Thymus (tissue), 14 donors: ENCODE measurements at places on chromosomes 5 and 9. TPM values are rescaled to one million over a fixed set of nuclear protein-coding genes. Genes with fewer than 3 reads are reported as not detected.

GRCh38 chr9:133637451-133638055 is 1.4 kb downstream of the DBH start:
- DNase-seq = no peak

- DNase-seq = no peak
Observed at GRCh38 chr9:137311986-137312851, 10.1 kb upstream of the NRARP start.

The LRRC19 gene
- not detected for total RNA-seq

DNA sequence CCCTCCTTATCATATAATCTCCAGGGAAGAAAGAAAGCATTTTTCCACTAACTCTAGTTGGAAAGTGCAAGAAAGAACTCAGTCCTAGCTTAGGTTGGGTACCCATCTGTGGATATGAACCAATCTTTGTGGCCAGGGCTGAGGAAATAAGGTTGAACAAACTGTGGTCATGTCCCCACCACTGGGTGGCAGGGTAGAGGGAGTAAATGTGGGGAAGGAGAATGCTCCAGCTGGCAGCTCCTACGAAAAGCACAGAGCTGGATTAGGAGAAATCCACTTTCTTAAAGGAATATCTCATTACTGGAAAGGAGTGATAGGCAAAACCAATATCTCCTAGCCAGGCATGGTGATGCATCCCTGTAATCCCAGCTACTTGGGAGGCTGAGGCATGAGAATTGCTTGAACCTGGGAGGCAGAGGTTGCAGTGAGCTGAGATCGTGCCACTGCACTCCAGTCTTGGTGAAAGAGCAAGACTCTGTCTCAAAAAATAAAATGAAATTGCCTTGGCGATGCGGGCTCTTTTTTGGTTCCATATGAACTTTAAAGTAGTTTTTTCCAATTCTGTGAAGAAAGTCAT is 175.1 kb downstream of the CCDC192 start:
- no peak for DNase-seq

GRCh38 chr5:123170816-123171215 is 81.8 kb downstream of the PRDM6 start:
- no peak for DNase-seq

GRCh38 chr9:19184144-19184917 is 46.2 kb upstream of the DENND4C start:
- no peak for DNase-seq

The ADRA1B gene
- total RNA-seq = 0.09 TPM

- DNase-seq = no peak
Observed at GRCh38 chr5:179304871-179305270, 40.4 kb downstream of the ADAMTS2 start.

DNA sequence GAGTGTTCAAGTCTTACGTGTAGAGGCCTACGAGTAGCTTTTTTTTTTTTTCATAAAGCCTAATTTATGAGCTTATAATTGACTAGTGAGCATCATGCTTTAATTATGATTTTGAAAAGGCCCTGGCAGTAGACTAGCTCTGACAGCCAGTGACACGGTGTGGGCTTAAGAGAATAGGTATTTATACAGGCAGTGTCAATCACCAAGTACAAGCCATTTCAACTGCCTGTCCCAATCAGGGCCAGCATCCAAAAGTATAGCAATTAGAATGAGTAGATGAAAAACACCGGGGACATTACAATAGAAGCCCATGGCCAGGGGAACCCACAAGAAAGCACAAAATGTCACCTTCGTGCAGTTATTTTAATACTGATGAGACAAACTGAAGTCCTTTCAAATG is 552.8 kb downstream of the CAAP1 start:
- DNase-seq = no peak

DNA sequence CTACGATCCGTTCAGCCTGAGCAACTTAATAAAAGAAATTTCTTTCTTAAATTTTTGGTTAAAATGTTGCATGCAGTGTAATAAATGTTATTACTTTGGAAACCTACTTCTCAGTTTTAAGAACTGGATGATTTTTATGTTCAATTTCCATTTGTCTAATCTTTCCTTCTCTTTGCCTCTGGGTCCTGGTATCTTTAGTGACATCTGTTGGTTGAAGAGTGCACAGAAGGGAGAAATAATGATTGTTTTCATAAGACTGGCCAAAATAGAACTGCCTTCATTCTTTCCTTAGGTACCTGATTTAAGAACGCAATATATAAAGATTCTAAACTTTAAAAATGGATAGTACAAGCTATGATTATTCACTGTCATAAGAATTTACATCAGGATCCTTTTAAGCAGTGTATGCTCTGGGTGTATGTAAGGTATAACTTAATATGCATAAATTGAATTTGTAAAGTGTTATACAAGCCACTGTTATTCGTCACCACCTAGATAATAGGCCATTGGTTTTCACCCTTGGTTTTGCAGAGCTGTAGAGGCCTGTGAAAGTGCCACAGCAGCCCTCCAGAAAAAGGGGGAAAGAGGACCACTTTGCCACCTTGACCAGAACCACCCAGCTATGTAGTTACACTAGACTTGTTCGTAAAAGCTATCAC is 82.8 kb upstream of the TLX3 start:
- DNase-seq = no peak
